ENCODE measurements at places on chromosomes 5 and 9.
A peak's percentile ranks its signal among the peaks of the same experiment; 100 is the strongest.

- DNase-seq: peak; percentile 84
Measured at GRCh38 chr9:95508968-95509850, 7.6 kb downstream of the PTCH1 start.

- DNase-seq: no peak
Measured at GRCh38 chr9:138020795-138021182, 143.2 kb downstream of the CACNA1B start.

DNA sequence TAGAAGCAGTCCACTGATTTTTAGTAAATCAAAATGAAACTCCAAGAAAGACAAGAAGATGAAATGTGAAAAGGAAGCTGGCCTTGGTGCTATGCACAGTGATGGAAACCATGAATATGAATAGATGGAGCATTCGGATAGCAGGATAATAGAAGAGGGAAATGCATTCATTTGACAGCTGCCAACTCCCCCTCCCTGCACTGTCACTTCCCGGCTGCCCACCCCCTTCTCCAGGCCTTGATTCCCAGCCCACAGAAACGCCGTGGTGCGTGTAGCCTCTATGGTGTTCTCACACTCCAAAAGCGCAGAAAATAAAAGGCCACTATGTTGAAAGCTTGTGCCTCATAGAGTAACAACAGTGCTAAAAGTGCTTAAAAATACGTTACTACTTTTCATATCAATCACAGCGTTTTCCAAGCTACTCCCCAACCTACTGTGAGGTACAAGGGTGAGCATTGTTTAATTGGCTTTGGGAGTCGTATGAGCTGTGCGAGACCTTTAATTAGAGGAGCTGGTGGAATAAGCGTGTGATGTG, 26.1 kb upstream of the IFNK start:
- DNase-seq: peak; percentile 31

DNA sequence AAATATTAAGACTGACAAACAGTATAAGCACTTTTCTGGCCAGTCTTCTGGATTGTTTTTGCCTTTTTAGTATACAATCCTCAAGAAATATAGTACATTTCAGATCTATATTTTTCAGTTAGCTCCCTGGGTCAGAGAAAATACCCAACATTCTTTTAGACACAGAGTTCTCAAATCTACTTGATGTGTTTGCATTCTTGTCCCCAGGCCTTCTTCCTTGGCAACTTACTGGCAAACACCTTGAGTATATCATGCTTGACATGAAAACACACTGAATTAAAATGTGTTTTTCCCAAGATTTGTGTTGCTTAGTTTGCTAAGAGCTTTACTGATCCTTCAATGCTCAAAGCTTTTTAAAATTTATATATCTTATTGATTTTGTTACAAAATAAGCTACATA, 1413.1 kb upstream of the CDH9 start:
- DNase-seq: no peak

- peak; percentile 47 for DNase-seq
Measured at GRCh38 chr9:137454145-137454596, 5.0 kb downstream of the NSMF start.
